Muscle of leg (tissue), 16 donors: ENCODE measurements at places on chromosomes 6 and 20.
A peak's percentile ranks its signal among the peaks of the same experiment; 100 is the strongest.

DNA sequence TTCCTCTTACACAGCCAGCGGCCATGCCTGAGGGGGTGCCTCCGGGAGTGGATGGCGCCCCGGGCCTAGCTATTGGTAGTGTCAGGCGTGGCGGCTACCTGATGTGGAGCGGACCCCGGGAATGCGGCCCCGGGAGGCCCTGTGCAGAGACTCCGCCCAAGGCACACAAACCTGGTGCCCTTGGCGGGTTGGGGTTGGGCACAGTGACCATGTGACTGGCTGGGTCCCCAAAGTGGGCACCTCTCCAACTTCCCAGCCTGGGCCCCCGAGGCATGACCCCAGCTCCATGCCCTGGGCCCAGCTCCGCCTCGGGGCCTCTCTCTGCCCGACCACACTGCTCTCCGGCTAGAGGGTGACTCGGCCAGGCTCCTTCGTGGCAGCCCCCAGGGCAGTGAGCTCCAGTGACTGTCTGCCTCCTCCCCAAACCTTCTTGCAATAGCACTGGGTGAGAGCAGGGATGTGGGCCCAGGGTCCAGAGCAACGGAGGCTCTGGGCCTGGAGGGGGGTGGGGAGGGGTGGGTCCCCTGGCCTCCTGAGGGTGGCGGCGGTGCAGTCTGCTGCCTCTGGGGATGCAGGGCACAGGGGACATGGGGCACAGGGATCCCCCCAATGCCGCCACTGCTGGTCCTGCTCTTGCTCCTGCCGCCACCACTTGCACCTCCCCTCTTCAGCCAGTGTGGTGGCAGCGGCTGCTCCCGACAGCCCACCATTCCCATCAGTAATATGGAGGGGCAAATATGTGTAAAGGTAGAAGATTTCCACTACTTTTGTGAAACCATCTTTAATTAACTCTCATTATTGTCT, 942.9 kb upstream of the EPHA7 start:
- DNase-seq, result no peak

- DNase-seq, result no peak
Observed at GRCh38 chr6:62480544-62480943, 194.5 kb upstream of the KHDRBS2 start.

DNA sequence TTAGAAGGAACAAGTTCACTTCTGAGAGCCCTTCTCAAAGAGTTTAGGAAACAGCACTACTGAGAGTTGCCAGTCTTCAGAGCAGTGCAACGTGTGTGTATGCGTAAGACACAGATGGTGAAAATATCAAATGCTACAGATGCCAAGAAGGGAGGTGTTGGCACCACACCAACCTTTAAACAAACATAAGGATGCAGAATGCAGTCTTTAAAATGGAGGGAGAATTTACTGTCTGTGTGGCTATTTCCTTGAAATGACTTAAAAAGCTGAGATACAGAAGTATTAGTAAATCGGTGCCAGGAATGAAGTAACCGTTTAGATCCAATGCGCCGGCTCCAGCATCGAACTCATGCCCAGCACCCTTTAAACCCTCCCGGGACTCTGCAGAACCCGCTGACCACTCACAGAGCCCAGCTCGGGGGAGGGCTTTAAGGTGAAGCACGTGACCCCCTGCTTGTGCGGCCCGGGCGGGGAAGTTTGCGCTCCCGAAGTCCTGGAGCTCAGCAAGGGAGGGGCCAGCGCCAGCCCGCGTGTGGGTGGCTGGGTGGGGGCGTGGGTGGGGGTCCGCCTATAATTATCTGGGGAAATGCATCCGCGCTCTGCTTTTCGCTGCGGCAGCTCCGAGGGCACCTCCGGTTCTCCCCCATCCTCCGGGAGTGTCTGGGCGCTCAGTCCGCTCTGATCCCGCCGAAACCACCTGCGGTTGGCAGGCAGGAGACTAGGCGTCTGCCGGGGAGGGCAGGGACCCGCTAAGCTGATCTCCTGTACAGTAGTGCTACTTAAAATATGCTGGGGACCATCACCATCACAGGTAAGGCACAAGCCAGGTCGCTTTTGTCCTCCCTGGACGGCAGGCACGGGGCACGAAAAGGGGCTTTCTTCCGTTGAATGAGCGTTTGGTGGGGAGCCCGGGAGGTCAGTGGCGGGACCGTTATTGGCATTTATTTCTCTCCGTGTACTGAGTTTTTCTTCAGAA, 66.0 kb downstream of the ZBTB2 start:
- DNase-seq, result peak; percentile 90

DNA sequence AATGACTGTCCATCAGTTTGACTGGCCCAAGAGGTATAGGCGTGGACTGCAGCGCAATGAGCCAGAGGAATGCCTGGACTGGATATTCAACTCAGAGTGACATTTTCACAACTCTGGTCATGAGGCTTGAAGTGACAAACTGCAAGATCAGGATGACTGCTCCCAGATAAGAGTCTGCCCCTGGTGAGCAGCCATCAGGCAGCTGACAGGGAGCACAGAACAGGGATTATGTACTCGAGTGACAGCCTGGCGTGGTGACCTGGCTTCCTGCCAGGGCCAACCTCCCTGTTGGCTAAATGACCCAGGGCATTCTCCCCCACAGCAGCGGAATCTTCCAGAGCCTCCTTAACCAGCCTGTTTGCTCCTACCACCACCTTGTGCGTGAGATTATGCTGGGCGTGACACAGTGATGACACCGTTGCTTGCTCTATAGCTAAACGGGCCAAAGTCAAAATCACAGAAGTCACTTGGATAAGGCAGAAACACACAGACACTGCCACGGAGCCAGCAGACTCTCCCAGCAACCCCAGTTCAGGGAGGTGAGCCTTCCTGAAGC, 209.1 kb upstream of the JARID2 start:
- DNase-seq, result peak; percentile 74
